NCI-H748 treated with DMSO at 0.1 percent for 48 hours (cell line): ENCODE measurements at places on chromosomes 7 and 10.

DNA sequence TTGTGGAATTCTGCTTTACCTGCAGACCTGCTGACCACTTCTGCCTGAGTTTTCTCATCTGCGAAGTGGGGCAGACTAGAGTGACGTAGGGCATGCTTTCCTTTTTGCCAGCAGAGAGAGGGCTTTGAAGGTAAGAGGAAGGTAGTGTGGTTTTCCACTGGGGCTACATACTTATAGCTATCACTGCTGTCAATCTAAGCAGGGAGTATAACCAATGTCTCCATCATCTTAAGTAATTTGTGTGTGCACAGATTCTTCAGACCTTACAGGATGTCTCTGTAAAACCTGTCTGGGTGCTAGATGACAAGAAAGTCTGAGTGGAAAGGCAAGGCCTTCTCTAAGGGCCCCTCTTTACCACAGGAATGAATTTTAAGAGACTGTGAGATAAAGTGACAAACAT, 106.8 kb downstream of the RBM20 start:
- no peak for DNase-seq

GRCh38 chr7:53900856-53901528, 641.2 kb upstream of the VSTM2A start:
- no peak for DNase-seq

DNA sequence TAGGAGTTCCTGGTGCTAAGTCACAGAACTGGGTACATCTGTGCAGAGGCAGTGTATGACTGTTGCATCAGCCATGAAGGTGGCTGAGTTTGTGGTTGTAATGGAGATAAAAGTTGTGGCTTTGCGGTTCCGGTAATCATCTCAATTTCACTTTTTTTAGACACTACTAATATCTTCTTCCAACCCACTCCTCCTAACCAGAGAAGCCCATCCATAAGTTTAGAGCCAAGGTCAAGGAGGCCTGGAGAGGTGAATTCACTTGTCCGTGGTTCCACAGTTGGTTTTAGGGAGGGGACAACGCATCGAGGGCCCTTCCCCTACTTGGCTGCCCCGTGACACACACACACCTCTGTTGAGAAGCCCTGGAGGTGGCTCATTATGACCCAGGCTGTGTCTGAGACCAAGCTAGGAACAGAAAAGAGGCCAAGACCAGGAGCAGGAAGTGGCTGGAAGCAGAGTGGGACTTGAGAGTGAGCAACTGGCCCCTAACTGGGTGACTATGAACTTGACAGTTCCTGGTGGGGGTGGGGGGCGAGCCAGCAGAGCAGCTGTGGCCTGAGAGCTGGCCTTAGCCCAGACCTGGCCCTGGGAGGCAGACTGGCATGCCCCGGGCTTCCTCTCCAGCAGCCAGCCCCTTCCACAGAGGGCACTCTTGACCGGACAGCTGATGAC, 66.8 kb upstream of the COL13A1 start:
- no peak for DNase-seq

DNA sequence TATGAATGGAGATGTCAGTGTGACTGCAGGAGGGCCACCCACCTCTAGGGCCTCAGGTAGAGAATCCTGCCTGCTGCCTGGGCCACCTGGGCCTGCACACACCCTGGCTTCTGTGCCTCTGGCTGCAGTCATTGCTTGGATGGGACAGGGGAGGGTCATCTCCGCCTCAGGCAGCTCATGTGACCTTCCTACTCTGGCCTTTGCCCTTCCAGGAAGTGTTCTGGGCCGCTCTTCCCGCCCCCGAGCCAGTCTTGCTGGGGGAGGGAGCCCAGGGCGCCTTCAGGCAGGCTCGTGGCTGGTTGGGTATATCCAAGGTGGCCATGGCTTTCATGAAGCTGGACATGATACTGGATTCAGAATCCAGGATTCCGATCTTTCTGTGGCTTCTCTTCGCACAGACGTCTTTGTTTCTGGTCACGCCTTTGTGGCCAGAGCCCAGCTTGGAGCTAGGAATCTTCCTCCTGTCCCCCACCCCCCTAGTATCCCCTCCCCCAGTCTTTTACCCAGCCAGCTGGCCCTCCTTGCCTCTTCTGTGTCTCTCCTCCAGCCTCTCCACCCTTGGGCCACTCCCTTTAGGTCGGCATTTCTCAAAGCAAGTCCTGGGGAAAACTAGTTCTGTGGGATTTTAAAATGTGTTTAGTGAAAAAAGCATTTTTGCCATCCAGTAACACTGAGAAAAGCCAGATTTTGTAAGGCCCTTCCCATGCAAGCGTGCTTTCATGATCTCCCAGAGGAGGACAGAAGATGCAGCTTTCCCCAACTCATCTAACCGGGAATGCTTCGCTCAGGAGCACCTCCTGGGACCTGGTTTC, 119.6 kb downstream of the ZMIZ1 start:
- no peak for DNase-seq

DNA sequence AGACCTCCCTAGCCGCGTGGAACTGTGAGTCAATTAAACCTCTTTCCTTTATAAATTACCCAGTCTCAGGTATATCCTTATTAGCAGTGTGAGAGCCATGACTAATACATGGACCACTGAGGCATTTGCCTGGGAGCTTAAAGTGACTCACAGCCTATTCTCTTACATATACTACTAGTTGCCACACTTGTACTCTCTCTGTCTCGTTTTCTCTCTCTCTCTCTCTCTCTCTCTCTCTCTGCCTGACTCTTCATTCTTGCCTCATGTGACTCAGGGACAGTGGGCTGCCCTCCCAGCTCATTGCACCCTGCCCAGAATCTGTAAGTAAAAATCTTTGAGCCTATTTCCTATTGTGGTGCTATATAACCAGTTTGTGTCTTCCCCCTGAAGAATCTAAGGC, 238.5 kb upstream of the MAGI2 start:
- no peak for DNase-seq

GRCh38 chr7:1252540-1253090, 19.9 kb downstream of the UNCX start:
- no peak for DNase-seq

- no peak for DNase-seq
These were observed 121.8 kb downstream of the CUX1 start for GRCh38 chr7:101939136-101939695.

- no peak for DNase-seq
These were observed 443.5 kb upstream of the ETV1 start for GRCh38 chr7:14432924-14433323.

DNA sequence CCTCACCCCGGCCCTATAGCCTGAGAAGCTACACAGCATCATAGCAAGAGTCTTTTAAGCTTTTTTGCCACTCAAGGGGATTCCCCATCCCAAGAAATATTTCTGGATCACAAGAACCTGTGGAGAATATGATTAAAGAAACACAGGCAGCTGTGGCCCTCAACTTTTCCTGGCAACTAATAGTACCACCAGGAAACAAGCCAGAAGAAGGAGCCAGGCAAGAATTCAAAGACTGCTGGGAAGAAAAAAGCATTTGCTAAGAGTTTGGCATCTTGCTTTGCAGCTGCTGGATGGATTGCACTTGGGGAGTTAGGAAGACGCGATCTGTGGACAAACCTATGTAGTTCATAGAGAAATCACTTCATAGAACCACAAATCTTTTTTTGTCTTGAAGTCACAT, 437.8 kb downstream of the PLXDC2 start:
- DNase-seq: no peak

GRCh38 chr7:148733496-148733895, 34.8 kb downstream of the CUL1 start:
- no peak for DNase-seq

- DNase-seq: peak; percentile 45
These were observed 150.7 kb upstream of the RSU1 start for GRCh38 chr10:16967866-16968415.

DNA sequence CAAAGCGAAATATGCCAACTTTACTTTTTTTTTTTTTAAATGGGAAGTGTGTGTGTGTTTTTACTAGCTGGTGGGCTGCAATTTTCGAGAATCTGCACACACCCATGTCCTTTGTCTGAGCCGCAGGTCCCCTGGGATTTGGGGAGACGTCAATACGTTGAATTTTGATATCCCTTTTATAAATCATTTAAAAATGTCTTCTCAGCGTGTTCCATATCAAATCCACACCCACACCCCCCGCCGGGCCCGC, 404 bp upstream of the FMC1 start:
- no peak for DNase-seq

DNA sequence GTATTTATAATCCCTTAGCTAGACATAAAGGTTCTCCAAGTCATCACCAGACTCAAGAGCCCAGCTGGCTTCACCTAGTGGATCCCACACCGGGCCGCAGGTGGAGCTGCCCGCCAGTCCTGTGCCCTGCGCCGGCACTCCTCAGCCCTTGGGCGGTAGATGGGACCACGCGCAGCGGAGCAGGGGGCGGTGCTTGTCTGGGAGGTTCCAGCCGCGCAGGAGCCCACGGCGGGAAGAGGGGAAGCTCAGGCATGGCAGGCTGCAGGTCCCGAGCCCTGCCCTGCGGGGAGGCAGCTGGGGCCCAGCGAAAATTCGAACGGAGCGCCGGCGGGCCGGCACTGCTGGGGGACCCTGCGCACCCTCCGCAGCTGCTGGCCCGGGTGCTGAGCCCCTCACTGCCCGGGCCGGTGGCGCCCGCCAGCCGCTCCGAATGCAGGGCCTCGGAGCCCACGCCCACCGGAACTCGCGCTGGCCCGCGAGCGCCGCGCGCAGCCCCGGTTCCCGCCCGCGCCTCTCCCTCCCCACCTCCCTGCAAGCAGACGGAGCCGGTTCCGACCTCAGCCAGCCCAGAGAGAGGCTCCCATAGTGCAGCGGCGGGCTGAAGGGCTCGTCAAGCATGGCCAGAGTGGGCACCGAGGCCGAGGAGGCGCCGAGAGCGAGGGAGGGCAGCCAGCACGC, 675.6 kb downstream of the REEP3 start:
- no peak for DNase-seq

- no peak for DNase-seq
These were observed 598.7 kb downstream of the GRID1 start for GRCh38 chr10:85767891-85768290.

DNA sequence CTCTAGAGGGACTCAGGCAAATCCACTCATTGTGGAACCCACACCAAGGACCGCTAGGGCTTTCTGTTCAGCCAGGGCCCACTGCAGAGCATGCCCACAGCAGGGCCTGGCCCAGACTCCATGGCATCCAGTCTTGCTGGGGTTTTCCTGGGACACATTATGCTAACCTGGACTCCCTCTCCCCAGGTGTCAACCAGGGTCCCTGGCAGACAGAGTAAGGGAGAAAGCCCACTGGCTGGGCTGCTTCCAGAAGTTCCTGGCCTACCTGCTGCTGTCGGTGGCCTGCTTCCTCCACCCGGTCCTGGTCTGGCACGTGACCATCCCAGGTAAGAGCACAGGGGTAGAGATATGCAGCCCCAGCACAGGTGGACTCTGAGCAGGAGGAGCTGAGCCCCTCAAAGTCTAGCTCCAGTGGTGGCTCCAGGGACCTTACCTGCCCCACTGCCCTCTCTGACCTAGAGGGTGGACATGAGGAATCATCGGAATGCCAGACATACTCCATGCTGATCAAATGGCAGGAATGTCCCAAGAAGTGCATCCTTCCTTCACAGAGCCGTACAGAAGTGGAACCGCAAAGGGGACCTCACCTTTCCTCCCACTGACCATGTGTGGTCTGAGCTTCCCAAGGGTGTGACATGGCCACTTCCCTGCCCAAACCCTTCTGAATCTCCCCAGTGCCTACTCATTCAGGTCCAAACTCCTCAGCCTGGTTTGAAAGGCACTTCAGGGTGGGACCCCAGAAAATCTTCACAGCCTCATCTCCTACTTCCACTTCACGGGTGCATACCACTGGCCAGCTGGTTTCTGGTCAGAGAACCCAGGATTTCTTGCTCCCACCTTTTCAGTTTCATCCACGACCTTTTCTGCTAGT, 22.5 kb downstream of the TMEM72 start:
- no peak for DNase-seq

- no peak for DNase-seq
These were observed 421.4 kb upstream of the ZWINT start for GRCh38 chr10:56782503-56782902.

GRCh38 chr7:104967595-104967994, 46.4 kb upstream of the KMT2E start:
- DNase-seq: no peak

- DNase-seq: no peak
These were observed 125.3 kb downstream of the CHCHD3 start for GRCh38 chr7:132956556-132956955.

DNA sequence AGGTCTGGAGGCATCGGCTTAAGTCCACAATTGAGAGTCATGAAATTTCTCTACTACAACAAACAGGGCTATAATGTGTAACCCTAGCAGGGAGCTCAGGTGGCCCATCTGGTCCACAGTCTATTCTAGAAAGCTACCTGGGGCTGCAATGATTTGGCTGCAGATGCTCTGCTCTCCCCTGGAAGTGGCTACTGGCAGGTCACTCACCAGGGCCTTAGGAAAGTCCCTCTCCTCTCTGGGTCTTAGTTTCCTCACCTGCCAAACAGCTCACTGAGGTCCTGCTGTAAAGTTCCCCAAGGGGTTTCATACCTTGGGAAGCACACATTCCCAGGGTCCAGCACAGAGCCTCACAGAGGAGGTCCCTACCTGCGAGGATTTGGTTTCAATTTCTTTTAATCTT, 2.5 kb downstream of the IGFBP3 start:
- no peak for DNase-seq

GRCh38 chr10:112753961-112754411, 196.1 kb upstream of the TCF7L2 start:
- no peak for DNase-seq

DNA sequence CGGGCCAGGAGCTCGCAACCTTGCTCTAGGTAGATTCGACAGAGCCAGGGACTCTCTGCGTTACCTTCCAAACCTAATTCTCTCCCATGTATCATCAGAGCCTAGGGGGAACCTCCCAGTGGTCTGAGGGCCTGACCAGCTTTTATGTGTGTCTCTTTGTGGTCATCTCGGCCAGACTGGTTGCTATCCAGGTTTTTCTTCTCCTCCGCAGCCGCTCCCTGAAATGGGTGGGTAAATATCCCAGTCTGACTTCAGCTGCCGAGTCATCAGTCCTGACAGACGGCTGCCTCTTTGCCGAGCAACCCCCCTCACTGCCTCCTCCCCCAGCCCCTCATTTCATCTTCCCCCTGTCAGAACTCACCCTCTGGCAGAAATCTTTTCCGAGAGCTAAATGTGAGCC, 578.1 kb downstream of the LRMDA start:
- no peak for DNase-seq

DNA sequence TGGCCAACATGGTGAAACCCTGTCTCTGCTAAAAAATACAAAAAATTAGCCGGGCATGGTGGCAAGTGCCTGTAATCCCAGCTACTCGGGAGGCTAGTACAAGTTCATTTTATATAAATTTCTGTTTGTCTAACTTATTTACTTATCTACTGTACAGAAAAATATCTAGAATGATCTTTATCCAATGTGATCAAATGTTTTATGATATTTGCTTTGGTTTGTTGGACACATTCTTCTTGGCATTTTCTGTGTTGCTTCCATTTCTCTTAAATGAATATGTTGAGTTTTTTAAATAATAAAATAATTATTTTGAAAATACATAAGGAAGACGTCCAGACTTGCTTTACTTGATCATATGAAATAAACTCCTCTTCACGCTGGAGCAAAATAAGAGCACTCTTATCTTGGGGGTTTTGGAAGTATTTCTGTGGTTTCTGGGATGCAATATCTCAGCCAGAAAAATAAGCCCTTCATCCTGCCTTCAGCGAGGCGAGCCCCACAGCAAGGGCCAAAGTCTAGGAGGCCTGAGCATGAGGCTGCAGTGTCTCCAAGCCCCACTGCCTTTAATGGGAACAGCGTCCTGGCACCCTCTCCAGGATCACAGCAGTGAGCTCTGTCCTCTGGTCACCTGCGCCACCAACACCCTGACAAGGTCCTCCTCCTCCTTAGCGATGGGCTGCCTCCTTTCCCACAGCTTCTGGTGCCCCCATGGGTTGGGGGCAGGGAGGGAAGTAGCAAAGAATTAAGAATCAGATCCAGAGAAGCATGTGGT, 480.2 kb downstream of the KCNMA1 start:
- DNase-seq: no peak

GRCh38 chr7:23246555-23246954, at the start of gene GPNMB:
Gene GPNMB, plus strand, starts transcription at chr7:23246775. Its CDS starts 83 bp downstream, at chr7:23246858.
- DNase-seq: no peak
